H7 (cell line): ENCODE measurements at places on chromosomes 5 and 9.

GRCh38 chr5:53059281-53059680 is 50.3 kb downstream of the MOCS2 start:
- DNase-seq, result no peak

- DNase-seq, result no peak
These were observed 379.5 kb downstream of the CDH18 start for GRCh38 chr5:19608444-19609002.

DNA sequence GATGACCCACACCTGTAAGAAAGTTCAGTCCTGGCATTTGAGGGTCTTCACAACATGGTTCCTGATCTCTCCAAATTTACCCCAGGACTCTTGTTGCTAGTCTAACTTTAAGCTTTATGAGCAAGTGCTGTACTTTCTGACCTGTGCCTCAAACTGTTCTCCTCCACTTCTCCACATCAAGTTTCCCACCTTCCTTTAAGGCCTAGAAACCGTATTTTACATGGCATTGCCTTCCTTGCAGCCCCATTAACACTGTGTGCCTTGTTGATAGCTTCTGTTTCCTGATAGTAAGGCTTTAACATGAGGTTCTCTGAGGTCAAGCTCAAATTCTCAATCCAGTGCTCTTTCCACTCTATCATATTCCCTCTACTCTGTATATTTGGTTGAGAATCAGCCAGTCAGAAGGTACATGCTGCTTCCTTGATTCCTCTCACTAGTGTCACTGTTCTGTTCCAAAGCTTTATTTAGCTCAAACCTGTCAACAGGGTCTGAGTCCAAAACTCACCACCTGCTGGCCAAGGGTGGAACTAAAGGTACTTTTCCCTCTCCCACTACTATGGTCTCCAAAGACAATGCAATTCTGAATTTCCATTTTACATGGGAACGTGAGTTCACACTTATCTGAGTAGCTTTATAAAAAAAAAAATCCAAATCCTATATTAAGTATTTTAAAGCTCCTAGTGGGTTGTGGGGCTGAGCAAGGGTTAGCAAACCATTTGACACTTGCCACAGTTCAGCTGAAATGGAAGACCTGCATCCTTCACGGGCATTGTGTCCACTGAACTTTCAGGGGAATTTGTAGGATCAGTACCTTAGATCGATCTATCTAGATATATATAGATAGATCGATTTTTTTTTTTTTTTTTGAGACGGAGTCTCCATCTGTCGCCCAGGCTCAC is 21.1 kb downstream of the VCP start:
- peak; percentile 67 for DNase-seq

- no peak for DNase-seq
These were observed 2.7 kb downstream of the MTRR start for GRCh38 chr5:7871653-7872052.

- DNase-seq, result no peak
These were observed 562.6 kb downstream of the NR2F1-AS1 start for GRCh38 chr5:93018461-93018860.

DNA sequence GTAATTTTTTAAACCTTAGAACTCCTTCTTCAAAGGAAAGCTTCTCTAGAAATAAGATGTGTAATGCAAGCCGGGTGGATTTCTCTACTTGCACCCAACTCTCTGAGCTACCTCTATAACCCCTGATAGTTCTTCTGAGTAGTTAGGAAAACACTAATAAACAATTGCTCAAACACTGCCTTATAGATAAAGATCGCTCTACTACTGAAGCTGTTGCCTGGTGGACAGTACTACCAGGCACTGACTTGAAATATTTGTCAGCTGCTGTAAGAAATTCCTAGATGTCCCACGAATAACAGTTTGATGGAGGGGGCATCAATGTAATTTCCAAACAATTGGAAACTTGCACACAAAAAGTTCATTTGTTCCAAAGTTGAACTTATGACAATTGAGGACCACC is 42.0 kb downstream of the NR3C1 start:
- DNase-seq, result no peak

DNA sequence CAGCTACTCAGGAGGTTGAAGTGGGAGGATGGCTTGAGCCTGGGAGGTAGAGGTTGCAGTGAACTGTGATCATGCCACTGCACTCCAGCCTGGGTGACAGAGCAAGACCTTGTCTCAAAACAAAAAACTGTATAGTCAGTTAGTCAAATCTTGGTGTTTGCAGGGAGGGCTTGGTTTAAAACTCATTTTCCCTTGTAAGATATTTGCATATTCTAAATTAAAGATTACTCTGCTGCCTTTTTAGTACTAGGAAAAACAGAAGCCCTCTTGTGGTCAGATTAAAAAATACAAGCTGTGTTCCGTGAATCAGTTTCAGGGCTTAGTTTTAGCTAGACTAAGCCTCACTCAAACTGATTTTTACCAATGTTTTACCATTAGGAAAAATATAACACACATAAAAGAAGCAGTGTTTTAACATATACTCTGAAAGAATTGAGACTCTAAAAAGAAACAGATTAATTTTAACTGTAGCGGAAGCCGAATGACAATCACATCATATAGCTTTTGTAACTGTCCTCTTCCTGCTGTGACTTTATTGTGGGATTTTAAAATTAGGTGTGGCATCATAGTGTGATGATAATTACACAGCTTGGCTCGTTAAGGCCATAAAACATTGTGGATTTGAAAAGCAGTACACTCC is 84.9 kb upstream of the BASP1 start:
- peak; percentile 51 for DNase-seq
